GM12892 (cell line): ENCODE measurements at places on chromosomes 3 and 15.

DNA sequence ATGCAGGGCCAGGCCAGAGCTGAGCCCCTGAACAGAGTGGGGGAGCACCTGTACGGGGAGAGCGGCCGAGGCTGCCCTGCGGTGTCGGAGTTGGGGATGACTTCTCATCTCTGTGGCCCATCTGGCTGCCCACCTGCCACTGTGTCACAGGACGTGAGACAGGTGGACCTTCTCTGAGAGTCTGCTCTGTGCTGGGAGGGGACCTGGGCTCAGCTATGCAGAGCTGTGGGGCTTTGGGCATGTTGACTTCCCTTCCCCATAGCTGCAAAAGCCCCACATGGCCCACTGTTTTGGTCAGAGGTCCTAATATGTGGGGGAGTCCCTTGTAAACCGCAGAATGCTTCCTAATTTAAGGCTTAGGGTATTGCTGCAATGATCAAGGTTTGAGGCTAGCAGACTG, 68.0 kb upstream of the TRPM1 start:
- no peak for DNase-seq

DNA sequence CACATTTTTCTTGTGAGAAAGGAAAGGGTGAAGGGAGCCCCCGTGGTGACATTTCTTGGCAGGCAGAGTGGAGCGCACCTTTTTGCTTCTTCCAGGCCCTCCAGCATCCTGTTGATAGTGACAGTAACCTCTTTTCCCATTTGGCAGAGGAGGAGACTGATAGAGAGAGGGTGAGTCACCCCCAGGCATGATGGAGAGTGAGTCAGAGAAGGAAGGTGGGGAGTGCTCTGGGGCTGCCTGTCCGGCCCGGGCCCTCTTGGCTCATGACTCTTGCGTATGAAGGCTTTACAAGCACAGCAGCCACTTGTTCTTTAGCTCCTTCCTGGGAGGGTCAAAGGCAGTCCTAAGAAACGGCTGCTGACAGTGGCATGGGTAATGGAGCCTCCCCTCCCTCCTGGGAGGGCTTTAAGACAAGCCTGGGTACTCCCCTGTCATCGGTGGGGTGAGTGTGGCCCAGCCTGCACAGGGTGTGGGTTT, 16.0 kb downstream of the ANKRD63 start:
- no peak for DNase-seq

GRCh38 chr3:79175870-79176269, 591.9 kb downstream of the ROBO1 start:
- no peak for DNase-seq

- no peak for DNase-seq
Observed at GRCh38 chr15:54354341-54354740, 376.1 kb downstream of the UNC13C start.

DNA sequence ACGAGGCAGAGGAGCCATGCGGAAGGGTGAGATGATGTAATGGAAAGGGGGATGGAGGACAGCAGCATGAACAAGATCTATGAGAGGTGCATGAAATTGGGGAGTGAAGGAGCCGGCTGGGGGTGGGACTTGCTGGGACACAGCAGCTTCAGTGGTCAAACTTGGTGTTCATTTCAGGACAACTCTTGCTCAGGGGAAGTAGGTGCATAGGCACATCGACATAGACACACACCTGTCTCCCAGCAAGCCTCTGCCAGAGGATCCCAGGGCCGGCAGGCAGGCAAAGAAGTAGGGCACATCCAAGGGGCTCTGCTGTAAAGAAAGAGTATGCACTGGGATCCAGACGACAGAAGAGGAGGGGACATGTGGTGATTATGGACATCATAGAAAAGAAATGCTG, 113.1 kb upstream of the NR2E3 start:
- DNase-seq = no peak

DNA sequence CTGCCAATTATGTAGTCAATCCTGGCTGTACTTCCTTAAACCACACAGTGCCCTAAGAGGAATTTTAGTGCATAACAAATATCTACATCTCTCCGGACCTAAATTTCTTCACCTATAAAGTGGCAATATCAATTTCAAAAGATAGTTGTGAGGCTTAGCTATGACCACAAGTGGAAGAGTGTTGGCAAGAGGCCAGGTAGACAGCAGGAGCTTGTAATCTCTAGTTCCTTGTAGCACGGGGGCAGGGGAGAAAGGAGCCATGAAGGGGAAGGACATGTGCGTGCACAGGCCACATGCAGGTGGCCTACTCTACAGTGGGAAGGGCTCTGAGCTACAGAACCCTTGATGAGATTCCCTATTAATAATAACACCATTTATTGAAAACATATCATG, 269.7 kb downstream of the ABHD5 start:
- no peak for DNase-seq

GRCh38 chr15:31017311-31017710, 25.9 kb upstream of the MTMR10 start:
- no peak for DNase-seq

DNA sequence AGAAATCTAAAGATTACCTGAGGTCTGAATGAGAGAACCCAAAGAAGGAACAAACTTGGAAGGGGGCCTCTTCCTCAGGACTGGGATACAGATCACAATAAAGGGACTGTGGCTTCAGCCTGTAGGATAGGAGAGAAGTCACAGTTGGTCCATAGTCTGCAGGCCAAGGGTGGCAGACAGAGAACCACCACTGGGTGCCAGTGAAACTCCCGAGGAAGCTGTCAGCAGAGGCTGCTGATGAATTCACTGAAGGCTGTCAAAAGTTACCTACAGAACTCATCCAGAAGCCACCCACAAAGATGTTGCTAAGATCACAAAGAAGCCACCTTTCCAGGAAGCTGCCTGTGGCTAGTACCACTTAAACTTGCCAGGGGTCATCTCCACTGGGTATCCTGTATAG, 78.5 kb downstream of the TMCO5A start:
- DNase-seq = no peak

GRCh38 chr3:23751212-23751723, 54.5 kb upstream of the UBE2E1 start:
- no peak for DNase-seq

- DNase-seq = peak; percentile 79
Observed at GRCh38 chr3:48400824-48401433, 28.9 kb downstream of the FBXW12 start.

DNA sequence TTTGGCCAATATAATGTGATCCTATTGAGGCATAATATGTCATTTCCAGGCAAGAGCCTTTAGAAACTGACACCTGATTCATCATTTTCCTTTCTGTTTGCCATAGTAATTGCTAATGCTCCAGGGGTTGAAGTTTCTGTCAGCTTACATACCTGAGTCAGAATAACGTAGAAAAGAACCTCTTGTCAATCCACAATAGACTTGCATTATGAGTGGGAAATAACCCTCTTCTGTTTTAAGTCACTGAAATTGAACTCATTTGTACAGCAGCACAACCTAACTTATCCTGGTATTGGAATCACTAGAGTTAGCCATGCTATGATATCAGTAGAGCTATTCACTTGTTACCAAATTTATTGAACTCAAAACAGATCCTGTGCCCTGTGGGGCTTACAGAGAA, 101.7 kb upstream of the TP63 start:
- DNase-seq = no peak

DNA sequence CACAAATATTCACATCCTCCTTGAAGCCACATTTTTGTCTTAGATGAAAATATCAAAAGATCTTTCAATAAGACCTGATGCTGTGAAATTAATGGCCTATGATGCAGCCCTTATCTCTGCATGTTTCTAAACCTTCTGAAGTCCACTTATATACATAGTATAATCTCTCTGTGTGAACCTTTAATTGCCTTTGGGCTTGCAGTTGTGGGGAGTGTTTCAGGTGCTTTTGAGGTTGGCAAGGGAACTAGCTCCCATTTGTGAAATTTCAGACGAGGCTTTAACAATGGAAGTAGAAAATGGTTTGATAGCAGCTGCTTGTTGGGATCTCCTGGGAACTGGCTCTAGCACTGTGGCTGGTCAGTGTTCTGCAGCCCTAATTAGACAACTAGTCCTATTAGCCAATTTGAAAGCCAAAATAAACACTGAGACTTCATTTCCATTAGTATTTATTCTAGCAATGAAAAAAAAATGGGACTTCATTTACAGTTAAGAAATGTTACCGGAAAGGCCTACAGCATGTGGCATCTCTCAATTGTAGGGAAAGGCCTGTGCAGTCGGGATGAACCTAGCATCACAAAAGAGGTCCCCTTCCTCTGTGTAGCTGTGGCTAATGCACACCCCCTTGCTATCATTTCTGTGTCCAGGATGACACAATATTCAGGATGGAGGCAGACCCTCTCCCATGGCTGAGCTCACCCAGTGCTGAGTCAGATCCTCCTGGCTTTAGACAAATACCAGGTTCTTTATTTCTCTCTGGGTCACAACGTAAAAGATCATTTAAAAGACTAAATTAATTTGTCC, 140.7 kb upstream of the TRIM42 start:
- no peak for DNase-seq

- DNase-seq = no peak
Observed at GRCh38 chr3:170154569-170155143, 26.9 kb downstream of the PHC3 start.

DNA sequence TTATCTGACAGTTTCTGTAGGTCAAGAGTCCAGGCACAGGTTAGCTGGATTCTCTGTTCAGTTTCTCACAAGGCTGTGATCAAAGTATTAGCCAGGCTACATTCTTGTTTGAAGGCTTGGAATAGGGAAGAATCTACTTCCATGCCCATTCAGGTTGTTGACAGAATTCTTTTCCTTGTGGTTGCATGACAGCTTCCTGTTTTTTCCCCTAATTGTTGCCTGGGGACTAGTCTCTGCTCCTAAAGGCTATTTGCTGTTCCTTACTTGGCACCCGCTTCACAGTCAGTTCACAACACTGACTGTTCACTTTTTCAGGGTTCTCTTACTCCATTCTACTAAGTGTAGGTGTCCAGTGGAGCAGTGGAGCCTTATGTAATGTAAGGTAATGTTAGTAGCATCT, 115.4 kb upstream of the GBE1 start:
- DNase-seq = no peak

DNA sequence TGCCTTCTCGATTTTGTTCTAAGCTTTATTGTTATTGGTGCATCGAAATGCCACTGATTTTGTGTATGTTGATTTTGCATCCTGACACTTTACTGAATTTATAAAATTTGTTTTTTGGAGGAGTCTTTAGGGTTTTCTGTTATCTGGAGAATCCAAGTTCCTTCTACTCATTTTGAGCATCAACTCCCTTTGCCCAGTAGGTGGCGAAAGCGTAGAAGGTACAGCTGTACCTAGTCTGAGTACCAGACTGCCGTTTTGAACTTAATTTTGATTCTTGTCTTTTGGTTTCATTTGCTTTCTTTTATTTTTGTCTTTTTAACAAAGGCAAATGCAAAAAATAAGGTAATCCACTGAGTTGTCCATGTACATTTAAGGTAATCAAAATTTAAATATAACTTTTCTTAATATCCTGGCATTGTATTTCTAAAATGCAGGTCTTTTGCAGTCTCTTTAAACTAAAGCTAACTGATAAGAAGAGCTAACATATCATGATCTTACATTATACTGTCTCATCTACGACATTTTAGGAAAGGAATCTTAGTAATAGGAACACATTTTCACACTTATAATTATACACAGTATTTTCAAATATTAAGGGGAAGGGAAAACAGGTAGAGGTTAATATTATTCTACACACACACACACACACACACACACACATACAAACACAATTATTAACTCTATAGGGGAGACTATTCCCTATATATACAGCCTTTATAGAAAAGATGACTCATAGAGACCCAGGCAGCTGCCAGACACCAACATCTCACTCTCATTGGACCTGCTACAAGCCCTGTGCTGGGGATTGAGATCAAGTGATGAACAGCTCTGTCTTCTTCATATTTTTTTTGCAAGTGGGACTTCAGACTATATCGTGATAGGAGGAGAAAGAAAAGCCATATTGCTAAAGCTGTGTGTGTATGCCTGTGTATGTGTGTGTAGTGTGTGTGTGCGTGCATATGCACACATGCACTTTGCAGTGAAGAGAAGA, 71.8 kb downstream of the SYNPR start:
- no peak for DNase-seq

DNA sequence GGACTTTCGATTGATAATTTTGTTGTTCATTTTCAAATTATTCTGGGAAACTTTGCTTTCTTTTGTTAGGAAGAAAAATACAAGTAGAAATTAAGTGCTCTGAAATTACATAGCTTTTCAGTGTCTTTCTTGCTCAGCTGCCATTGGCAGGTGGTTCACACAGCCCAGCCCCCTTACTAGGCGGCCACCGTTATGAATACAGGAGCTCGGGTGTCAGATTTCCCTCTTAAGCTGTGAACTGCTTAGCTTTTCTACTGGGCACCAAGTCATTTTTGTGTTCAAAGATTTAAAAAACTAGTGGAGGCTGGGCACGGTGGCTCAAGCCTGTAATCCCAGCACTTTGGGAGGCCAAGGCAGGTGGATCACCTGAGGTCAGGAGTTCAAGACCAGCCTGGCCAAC, 55.2 kb downstream of the HMG20A start:
- no peak for DNase-seq

DNA sequence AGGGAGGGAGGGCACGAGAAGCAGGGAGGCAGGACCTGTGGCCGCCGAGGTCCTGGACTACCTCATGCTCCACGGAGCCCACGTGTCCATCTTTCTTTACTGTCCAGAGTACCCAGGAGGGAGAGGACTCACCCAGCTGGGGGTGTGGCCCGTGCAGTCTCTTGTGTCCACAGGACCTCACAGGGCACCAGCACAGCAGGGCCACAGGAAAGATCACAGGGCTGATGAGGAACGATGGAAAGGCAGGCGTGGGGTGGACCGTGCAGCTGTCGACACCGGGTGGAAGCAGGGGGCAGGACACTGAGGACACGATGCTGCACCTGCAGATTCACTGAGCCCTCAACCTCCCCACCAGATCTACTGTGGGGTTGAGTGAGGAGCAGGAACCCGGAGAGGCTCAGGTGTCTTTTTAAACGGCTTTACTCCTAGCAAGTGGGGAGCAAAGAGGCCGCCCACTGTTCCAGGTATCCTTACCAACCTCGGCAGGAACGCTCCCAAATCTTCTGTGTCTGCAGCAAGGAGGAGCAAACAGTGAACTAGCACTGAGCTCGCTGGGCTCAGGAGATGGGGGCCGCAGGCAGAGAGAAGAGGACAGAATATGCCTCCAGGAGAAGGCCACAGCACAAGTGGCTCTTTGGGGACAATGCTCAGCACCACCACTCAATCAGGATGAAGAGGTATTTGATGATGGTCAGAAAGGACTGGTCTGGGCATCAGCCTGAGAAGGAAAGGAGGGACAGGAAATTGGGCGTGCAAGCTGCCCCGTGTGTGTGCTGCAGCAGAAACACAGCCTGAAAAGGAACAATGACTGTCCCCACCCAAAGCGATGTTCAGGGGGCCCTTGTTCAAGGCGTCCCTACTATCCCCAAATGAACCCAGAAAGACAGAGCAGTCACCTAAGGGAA, 198.8 kb downstream of the XXYLT1 start:
- no peak for DNase-seq

GRCh38 chr3:12267376-12268030, 21.4 kb upstream of the PPARG start:
- DNase-seq = no peak

DNA sequence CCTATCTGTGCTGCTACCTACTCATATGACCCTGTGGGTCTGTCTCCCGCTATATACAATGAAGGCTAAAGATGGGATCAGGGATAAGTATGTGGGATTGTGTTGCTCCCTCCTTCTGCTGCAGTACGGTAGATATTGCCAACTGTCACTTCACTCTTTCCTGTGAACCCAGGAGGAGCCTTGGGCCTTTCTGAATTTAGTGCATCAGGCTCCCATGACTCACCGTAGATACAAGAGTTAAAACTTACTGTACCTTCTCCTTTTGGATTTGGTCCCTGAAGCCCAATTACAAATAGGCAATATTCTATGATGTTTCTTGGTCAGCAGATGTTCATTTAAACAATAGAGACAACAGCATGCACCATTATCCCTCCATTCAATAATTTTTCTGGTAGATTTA, 27.4 kb downstream of the MITF start:
- DNase-seq = no peak
